ENCODE measurements at places on chromosomes 12 and 14. TPM values are rescaled to one million over a fixed set of nuclear protein-coding genes. Genes with fewer than 3 reads are reported as not detected.

Gene OR6C2
- total RNA-seq: not detected

Gene PLEKHD1
- total RNA-seq: 0.28 TPM

- H3K4me3 ChIP-seq: no peak overlapping the region
- no peaks in the 10 kb centered on the region for H3K36me3 ChIP-seq
- no peaks in the 10 kb centered on the region for H3K4me1 ChIP-seq
- H3K27ac ChIP-seq: no peak overlapping the region
- DNase-seq: no peak
These were observed 277.0 kb downstream of the CEP128 start for GRCh38 chr14:80664576-80664975.

- H3K36me3 ChIP-seq: no peaks in the 10 kb centered on the region
- H3K27ac ChIP-seq: no peak overlapping the region
- H3K4me3 ChIP-seq: no peak overlapping the region
- no peaks in the 10 kb centered on the region for H3K4me1 ChIP-seq
These were observed 42.6 kb upstream of the PTPRR start for GRCh38 chr12:70963081-70963660.

DNA sequence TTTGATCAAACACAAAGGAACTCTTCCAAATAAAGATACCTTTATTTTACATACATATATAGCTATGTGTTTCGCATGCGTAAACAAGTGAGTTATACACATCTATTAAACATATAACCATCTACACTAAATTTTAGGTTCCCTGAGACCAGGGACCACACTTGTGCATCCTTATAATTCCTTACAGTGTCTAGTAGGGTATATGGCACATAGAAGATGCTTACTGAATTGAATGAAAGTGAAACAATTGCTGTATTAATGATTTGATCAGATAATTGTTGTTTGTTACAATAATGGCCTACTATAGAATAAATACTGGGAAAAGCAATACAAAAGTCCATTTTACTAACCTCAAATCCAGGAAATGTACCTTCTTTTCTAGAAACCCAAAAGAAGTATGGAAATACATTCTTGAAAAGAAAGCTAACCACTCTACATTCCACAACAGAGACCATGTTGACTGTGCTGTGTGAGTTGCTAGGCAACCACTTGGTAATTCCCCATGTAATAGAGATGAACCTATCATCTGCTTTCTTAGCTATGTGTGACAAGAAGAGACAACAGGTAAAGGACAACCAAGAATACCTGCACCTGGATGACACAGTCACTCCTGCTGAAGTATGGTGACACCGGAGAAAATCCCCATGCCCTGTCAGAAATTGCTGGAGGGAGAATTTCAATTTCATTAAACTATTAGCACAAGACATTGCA, 11.9 kb upstream of the CIPC start:
- H3K4me1 ChIP-seq: no peaks in the 10 kb centered on the region
- H3K27ac ChIP-seq: no peak overlapping the region
- H3K27me3 ChIP-seq: no peaks in the 10 kb centered on the region
- H3K36me3 ChIP-seq: no peaks in the 10 kb centered on the region
- DNase-seq: peak; percentile 17
- no peak overlapping the region for H3K4me3 ChIP-seq

DNA sequence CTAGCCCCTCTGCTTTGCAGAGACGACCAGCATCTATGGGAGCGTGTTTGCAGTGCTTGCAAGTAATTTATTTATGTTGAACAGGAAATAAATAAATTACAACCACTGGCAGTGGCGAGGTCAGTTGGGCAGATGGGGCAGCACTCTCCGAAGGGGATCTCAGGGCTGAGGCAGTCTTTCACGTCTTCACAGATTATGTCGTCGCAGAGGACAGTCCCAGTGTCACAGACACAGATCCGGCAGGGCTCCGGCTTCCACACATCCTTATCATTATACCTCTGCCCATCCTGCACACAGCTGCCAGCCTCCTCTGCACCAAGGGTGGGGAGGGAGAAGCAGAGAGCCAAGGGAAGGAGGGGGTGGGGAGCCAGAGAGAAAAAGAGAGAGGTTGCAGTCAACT, 4.5 kb downstream of the COL2A1 start:
- no peak overlapping the region for H3K4me3 ChIP-seq
- no peaks in the 10 kb centered on the region for H3K36me3 ChIP-seq
- no peak overlapping the region for H3K27ac ChIP-seq

DNA sequence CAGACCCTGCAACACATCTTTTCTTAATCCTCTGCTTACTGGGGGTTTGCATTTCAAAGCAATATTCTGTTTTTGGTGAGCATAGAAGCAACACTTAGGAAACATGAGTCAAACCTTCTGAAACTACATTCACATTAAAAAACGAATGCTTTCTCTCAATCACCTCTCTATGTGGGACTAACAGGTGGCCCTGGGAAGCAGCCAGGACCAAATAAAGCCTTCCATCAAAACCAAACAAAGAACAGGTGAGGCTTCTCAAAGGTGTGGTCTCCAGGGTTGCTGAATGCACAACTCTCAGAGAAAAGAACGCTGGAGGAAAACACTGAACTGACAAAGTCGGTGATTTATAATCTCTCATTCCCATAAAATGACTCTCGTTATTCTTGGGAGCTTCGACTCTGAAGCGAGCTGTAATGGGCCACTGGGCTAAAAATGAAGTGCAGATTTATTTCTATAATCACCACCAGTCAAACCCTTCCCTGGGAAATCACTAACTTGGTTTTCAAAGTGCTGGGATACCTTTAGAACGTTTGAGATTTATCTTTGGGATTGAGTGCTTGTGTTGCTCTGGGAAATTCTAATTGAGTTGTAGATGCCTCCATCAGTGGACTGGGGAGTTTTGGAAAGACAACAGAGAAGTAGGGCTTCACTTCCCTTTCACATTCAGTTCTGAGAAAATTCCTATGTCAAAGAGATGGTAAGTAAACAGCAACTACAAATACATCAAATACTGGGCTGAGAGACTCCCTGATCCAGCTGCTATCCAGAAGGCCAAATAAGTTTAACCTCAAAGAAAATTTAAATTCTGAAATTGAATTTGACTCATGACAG, 262.0 kb upstream of the TMPO start:
- no peak overlapping the region for H3K27ac ChIP-seq
- no peak overlapping the region for H3K4me3 ChIP-seq
- H3K36me3 ChIP-seq: no peaks in the 10 kb centered on the region
- no peaks in the 10 kb centered on the region for H3K27me3 ChIP-seq

GRCh38 chr12:8780389-8780788, 42.0 kb upstream of the A2ML1 start:
- H3K27ac ChIP-seq: no peak overlapping the region
- no peak overlapping the region for H3K4me3 ChIP-seq
- no peak for DNase-seq
- H3K36me3 ChIP-seq: no peaks in the 10 kb centered on the region

GRCh38 chr14:35855876-35856481, 29.8 kb downstream of the BRMS1L start:
- no peaks in the 10 kb centered on the region for H3K27me3 ChIP-seq
- peaks cover 3% of the 10 kb centered on the region for H3K36me3 ChIP-seq
- H3K27ac ChIP-seq: no peak overlapping the region
- H3K4me3 ChIP-seq: no peak overlapping the region
- no peak for DNase-seq
- H3K4me1 ChIP-seq: no peaks in the 10 kb centered on the region

- H3K4me3 ChIP-seq: no peak overlapping the region
- H3K27me3 ChIP-seq: no peaks in the 10 kb centered on the region
- H3K4me1 ChIP-seq: no peaks in the 10 kb centered on the region
- DNase-seq: no peak
- no peak overlapping the region for H3K27ac ChIP-seq
These were observed 233.8 kb downstream of the FBXL14 start for GRCh38 chr12:1360441-1361210.
